Activated CD8-positive, alpha-beta memory T cell treated with anti-CD3 and anti-CD28 coated beads for 1 hour (primary cell): ENCODE measurements at places on chromosomes 2 and 18.

GRCh38 chr2:139469985-139470384 is 689.8 kb upstream of the NXPH2 start:
- DNase-seq, result no peak

GRCh38 chr18:49368876-49369440 is 91.5 kb downstream of the DYM start:
- no peak for DNase-seq

DNA sequence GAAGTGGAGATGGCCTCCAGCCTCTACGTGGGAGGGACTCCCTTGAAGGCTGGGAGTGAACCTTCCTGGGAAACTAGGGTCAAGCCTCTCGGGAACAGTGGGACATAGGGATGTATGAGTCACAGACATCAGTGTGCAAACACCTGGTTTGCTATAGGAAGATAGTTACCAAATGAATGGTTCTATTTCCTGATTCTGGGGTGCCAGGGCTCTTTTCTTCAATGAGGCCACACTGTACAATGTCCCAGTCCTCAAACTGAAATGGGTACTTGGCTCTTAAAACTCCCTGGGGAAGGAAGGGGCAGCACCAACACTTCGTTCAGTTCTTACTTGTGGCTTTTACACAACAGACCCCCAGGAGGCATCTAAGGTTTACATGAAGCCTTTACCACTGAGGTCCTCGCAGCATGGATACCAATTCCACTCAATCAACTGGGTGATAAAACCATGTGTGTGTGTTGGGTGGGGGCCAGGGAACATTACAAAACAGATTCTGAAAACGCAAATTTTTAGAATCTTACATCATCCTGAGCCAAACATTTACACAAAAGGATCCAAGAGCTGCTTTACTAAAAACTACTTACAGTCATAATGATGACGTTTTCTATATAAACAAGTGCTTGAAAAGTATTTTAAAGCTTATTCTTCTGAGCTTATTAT is 10.4 kb downstream of the ERFE start:
- no peak for DNase-seq

- no peak for DNase-seq
These were observed 20.8 kb downstream of the SEH1L start for GRCh38 chr18:12968619-12969018.

GRCh38 chr2:118496467-118496866 is 351.0 kb downstream of the EN1 start:
- no peak for DNase-seq

GRCh38 chr2:142710336-142710735 is 167.1 kb upstream of the KYNU start:
- DNase-seq, result no peak

DNA sequence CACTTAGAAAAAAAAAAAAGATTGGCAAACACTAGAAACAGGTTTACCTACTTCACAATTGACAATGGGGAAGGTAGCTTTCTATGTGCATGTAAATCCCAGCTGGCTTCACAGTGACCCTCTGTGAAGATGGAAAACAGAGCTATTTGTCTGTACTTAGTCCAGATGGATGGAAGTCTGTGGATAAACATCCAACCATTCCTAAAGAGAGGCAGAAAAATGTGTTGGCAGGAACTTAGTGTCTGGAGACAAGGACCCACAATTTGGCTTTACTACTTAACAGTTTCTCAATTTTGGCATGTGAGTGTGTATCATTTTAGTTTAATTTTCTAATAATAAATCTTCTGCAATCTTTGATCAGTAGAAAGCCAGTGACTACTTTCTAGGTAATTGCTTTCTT is 154.4 kb downstream of the RAD51AP2 start:
- DNase-seq, result no peak

- no peak for DNase-seq
These were observed 30.1 kb downstream of the IDH1 start for GRCh38 chr2:208224802-208225201.

DNA sequence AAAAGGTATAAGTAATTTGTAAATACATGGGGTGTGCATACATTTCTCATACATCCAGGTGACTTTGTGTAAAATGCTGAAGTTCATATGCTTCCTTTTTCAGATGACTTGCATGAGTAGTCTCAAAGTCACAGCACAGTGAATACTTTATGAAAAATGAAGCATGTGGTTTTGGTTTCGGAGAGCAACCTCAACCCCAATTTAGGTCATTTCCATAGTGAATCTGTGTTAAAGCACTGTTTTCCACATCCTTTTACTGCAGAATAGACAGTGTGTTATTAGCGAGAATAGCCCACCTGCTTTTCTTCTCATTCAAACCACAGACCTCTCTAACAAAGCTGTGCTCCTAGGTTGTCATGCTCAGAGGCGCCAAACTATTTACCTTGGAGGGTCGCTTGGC is 204.4 kb upstream of the RASGRP3 start:
- DNase-seq, result no peak

GRCh38 chr2:130920415-130921163 is 83.9 kb downstream of the ARHGEF4 start:
- peak; percentile 49 for DNase-seq

- DNase-seq, result no peak
These were observed 26.5 kb downstream of the ACVR1 start for GRCh38 chr2:157849591-157849990.

DNA sequence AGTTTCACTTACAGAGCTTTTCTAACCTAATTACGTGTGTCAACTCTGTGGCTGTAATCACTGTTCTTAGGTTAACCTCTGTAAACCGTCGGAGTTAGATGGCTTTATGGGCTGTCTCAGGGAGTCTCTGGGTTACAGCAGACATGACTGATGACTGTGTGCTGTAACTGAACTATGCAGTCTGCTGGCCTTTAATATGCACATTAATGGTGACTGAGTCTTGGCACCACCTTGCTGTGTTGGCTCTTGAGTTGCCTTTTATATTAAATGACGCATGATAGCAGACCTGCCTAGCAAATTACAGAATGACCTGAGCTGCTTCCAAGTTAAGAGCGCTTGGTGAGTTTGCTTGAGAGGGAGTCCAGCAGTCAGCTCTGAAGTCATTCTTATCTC is 90.1 kb downstream of the ACKR3 start:
- DNase-seq, result no peak

DNA sequence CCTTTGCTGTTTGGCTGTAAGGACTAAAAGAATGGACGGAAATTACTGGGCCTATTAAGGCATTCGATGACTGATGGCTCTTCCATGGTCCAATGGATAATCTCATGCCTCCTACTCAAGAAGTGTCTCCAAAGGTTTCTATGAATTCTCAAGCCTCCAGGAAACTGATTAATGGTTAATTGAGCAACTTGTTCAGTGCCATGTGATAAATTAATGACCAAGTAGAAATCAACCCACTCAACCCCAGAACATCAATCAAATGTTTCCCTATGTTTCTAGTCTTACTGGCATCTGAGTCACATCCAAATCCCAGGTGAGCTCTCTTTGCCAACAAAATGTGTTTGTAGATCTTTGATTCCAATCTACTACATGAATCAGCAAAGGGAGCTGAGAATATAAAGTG is 103.6 kb downstream of the NXPH2 start:
- no peak for DNase-seq

DNA sequence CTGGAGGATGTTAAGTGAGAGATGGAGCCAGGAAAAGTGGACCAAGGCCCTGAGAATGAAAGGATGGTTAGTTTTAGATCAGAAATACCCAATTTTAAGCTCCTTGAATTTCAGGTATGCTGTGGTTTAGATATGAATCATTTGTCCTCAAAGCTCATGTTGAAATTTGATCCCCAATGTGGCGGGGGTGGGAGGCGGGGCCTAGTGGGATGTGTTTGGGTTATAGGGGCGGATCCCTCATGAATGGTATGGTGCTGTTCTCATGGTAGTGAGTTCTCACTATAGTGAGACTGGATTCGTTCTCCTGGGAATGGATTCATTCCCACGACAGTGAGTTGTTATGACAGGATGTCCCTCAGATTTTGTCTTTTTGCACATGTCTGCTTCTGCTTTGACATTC is 11.4 kb downstream of the MYO5B start:
- no peak for DNase-seq

DNA sequence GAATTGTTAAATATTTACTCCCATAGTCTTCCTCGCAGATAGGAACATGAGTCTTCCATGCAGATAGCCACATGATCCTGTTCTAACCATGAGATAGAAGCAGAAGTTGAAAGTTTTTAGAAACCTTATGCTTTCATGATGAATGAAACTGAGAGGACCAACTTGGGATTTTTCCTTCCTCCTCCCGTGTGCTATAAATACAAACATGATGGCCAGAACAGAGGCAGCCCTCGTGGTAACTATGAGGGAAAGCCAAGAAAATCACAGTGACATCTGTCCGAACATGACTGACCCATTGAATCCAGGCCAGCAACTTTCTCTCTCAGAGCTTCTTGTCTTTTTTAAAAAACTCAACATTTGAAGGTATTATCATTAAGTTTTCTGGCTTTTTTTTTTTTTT is 78.5 kb downstream of the ACAA2 start:
- no peak for DNase-seq

DNA sequence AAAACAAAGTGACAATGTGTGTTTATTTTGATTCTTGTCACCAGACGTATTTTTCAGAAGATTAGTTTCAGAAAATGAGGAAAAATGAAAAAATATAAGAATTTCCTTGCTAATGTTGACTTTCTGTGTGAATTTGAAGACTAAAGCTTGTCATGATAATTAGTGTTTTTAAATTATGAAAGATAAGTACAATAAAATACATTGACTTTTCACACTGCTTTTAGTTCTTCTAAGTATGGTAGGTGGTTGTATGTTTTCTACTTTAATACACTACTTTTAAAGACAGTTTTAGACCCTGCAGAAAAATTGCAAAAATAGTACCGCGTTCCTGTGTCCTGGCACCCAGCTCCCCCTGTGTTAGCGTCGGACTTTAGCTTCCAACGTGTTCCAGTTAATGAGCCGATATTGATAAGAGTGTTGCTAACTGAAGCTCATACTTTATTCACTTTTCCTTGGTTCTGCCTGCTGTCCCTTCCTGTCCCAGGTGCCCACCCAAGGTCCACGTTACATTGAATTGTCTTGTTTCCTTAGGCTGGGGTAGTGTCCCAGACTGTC is 695 bp downstream of the RBFA start:
- DNase-seq, result no peak

DNA sequence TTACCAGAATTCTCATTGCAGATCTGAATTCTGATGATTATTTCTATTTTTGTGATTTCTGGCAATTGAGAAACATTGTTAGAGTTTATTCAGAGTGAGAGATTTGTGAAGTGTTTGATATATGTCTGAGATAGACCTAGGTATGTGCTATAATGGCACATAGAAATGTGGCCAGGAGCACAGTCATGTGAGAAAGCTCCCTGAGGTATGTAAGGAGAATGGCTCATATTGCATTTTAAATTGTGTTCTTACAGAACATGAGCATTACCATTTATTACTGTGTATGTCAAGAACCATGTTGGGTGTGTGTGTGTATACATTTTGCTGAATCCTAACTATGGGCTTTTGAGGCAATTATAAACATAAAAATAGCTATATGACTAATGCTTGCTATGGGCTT is 101.2 kb downstream of the RAPGEF4 start:
- DNase-seq, result no peak

- no peak for DNase-seq
These were observed 124.7 kb upstream of the GATA6 start for GRCh38 chr18:22044474-22045220.

DNA sequence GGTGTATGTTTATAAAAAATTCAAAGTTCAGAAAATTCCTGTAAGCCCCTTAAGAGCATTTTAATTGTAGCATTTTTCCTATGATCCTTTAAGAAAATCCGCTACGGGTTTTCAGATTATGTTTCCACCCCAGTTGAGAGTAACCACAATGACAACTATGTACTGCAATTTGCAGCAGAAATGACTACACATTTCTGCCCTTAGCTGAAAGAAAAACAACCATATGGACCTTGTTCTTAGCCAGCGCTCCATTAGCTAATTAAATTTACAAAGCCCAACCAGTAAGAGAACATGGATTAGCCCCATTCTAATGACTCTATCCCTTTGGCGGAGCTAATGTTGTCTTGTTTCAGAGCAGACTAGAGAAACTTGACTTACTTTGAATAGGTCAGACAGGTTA is 247.6 kb downstream of the SLC8A1 start:
- DNase-seq, result no peak

- peak; percentile 12 for DNase-seq
These were observed 1.0 kb upstream of the ZNF532 start for GRCh38 chr18:58863539-58864145.

DNA sequence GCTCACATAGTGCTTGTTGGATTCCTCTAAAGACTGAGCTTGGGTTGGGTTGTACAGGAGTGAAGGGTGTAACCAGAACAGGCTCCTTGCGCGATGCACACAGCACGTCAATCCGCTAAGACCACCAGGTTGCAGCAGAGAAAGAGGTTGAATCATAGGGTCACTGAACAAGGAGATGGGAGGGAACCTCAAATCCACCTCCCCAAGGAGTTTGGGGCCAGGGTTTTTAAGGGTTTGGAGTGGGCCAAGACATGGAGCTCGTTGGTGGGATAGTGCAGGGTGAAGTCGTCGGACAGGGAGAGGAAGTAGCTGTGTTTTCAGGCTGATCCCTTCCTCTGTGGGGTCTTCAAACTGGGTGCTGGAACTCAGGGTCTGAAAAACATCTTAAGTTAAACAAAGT is 20.8 kb upstream of the MTCL1 start:
- DNase-seq, result no peak

- no peak for DNase-seq
These were observed 13.1 kb downstream of the GRP start for GRCh38 chr18:59233017-59233410.

GRCh38 chr2:218059289-218059688 is 9.8 kb upstream of the RUFY4 start:
- no peak for DNase-seq

DNA sequence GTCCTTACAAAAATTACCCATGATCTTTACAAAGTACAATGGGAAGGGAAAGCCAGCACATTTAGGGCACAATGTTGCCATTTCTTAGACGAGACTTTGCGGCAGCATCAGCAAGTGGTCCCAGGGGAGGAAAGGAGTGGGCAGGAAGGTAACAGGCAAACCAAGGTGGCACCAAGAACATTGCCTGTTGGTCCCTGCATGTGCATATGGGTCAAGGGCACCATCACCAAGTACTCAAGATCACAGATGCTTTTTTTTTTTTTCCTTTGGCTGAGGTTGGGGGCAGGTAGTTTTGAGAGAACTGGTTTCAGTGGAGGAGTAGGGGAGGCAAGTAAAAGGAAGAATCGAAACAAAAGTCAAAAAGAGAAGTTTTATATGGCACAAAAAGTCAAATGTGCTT is 752 bp upstream of the CYTIP start:
- DNase-seq, result no peak

DNA sequence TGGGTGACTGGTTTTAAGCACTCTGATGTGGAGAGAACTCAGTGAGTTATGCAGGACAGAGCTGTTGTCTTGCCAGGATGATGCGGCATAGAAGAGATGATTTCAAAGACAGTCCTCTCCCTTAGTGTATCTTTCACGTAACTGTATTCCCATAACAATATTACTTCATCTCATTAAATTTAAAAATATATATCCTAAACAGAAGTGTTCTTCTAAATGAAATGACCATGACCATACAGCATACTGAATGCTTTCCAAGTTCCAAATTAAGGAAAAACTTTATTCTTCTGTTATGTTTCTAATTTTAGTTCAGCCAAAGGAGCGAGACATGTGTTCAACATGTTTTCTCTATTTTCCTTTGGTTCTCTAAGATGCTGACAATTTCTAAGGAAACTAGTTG is 600.1 kb upstream of the FSHR start:
- DNase-seq, result no peak

GRCh38 chr2:231332388-231332787 is 63.1 kb upstream of the B3GNT7 start:
- no peak for DNase-seq
